ENCODE measurements at places on chromosomes 12 and 14.

- no peak overlapping the region for H3K27ac ChIP-seq
- no peaks in the 10 kb centered on the region for H3K27me3 ChIP-seq
- H3K36me3 ChIP-seq, result no peaks in the 10 kb centered on the region
Observed at GRCh38 chr14:73696466-73697400, 17.5 kb downstream of the PNMA1 start.

GRCh38 chr14:23104591-23105347 is at the start of gene CIROP:
TSS of gene CIROP (minus strand) at chr14:23104989. CDS start at chr14:23104920, 69 bp downstream.
- no peaks in the 10 kb centered on the region for H3K27me3 ChIP-seq
- no peaks in the 10 kb centered on the region for H3K4me1 ChIP-seq
- H3K4me3 ChIP-seq, result no peak within 1 kb of the TSS
- H3K27ac ChIP-seq, result no peak within 1 kb of the TSS
- no peaks in the 10 kb centered on the region for H3K36me3 ChIP-seq

- H3K27me3 ChIP-seq, result no peaks in the 10 kb centered on the region
- H3K4me3 ChIP-seq, result no peak overlapping the region
- H3K27ac ChIP-seq, result no peak overlapping the region
Observed at GRCh38 chr12:104656921-104657320, 200.2 kb downstream of the CHST11 start.

DNA sequence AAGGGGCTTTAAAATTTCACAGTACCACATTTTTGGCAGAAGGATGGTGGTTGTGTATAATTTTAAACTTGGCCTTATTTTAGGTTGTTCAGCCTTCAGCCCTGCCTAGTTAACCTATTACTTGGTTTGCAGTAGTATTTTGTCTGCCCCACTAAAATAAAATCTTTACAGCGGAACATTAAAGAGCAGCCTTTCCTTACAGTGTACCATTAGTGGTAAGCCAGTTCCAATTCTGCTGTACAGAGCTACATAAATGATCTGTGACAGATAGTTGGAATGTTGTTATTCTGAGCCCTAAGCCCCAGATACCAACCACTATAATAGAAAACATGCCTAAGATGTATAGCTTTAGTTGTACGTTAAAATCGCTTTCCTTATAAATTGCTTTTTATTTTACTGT is 56.2 kb downstream of the SLC38A6 start:
- no peak for DNase-seq
- peaks cover 7% of the 10 kb centered on the region for H3K4me1 ChIP-seq
- no peak overlapping the region for H3K27ac ChIP-seq
- no peaks in the 10 kb centered on the region for H3K36me3 ChIP-seq
- no peaks in the 10 kb centered on the region for H3K27me3 ChIP-seq
- H3K4me3 ChIP-seq, result no peak overlapping the region

- H3K4me3 ChIP-seq, result peak overlapping the region; percentile 57
- no peaks in the 10 kb centered on the region for H3K36me3 ChIP-seq
- H3K4me1 ChIP-seq, result peaks cover 63% of the 10 kb centered on the region
- peaks cover 2% of the 10 kb centered on the region for H3K27me3 ChIP-seq
- peak; percentile 60 for DNase-seq
Observed at GRCh38 chr14:54776361-54777001, 126.1 kb downstream of the GCH1 start.

DNA sequence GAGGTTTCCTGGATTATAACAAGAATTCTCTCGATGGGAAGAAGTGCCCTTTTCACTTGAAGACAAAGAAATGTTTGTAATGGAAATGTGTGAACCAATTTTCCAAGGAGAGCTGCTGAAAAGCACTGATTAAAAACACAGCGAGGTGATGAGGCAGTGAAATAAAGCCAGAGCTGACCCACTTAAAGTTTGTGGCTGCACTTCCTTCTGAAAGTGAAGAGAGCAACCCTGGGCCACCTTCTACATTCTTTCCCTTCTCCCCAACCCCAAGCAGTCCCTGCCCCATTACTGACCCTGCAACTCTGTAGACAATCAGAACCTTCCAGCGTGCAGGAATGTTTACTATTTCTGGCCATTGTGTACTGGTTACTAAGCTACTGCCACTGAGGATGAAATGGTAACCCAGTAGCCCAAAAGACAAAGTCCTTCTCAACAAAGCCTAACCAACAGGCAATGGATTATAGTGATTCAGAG is 173.9 kb downstream of the TTC7B start:
- no peak overlapping the region for H3K27ac ChIP-seq
- H3K4me1 ChIP-seq, result no peaks in the 10 kb centered on the region
- no peak overlapping the region for H3K4me3 ChIP-seq
- no peaks in the 10 kb centered on the region for H3K27me3 ChIP-seq

Data from activated CD8-positive, alpha-beta T cell treated with anti-CD3 and anti-CD28 coated beads, Interleukin-2, amount 10 ng/mL, durations not matched to agents 7 days and 5 days (primary cell).